Mesendoderm (in vitro differentiated cells): ENCODE measurements at places on chromosomes 7 and 10.

- no peak overlapping the region for H3K4me3 ChIP-seq
- DNase-seq = peak; percentile 51
- no peaks in the 10 kb centered on the region for H3K36me3 ChIP-seq
- no peaks in the 10 kb centered on the region for H3K4me1 ChIP-seq
- H3K27me3 ChIP-seq = peaks cover 34% of the 10 kb centered on the region
These were observed 962 bp upstream of the SLC26A4 start for GRCh38 chr7:107659666-107660065.

DNA sequence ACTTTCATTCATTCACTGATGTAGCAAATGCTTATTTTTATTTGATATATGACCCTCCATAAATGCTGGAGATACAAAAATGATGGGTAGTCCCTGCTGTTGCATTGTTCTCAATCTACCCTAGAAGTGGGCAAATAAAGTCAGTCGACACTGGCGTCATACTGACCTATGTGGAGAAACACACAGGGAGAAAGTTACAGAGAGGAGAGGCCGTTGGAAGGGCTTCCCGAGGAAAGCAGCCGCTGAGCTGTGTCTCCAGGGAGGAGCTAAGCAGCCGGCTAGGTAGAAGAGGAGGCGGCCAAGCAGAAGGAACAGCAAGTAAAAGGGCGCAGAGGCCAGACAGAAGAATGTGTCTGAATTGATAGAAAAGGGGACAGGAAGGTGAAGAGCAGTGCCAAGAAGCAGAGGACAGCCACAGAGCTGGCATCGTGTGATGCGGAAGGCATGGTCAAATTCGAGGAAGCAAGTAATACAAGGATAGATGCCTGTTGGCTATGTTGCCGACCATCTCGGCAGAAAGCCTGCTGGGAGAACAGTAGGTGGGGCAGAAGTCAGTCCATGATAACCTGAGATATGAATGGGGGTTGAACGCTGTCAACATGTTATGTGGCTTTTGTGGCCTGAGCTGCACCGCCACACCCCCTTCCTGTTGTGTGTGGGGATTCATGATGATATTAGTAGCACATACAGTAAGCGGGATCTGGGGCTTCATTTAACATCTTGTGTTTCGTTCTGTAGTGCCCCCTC, 25.9 kb downstream of the ST8SIA6 start:
- peak; percentile 14 for DNase-seq
- no peaks in the 10 kb centered on the region for H3K27me3 ChIP-seq
- H3K27ac ChIP-seq = no peak overlapping the region
- H3K4me3 ChIP-seq = no peak overlapping the region

DNA sequence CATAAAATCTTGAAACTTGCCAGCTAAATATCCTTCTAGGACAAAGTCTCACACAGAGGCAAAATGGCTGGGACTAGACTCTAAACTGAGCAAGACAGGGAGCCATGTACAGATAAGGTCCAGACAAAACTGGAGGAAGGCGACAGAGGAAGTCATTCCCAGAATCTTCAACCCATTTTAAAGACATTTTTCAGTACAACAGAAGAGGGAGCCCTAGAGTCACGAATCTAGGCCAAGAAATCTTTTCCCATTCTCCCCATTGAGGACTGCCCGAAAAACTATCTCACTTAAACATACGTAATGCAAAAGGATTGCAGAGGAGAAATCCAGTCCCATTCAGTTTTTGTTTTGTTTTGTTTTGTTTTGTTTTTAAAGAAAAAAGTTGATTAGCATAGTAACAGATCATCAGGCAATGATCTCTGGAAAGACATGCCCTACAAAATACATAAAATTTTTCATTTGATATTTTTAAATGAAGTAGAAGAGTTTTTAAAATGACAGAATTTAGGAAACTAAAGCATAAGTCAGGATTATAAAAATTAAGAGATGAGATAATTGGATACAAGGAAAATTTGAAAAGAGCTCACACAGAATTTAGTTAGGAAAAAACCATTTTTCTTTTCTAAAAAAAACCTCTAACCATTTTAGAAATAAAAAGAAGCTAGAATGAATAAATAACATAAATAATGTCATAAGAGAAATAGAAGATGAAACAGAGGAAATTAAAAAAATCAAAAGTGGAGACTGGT, 16.9 kb upstream of the PRF1 start:
- no peak overlapping the region for H3K27ac ChIP-seq
- no peaks in the 10 kb centered on the region for H3K4me1 ChIP-seq
- H3K27me3 ChIP-seq = no peaks in the 10 kb centered on the region

DNA sequence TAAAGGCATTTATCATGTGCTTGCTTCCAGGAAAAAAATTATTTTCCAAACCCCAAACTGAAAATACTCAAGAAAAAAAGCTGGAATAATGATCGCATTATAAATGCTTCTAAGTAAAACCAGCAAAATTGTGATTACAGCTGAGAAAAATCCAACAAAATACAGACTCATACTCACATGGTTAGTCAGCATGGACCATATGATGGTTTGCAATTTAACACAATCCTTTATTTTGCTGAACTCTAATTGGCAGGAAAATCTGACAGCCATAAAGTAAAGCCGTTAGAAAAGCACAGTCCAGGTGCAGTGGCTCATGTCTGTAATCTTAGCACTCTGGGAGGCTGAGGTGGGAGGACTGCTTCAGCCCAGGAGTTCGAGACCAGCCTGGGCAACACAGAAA, 59.6 kb downstream of the BRI3 start:
- H3K4me1 ChIP-seq = no peaks in the 10 kb centered on the region
- DNase-seq = no peak
- H3K4me3 ChIP-seq = no peak overlapping the region

DNA sequence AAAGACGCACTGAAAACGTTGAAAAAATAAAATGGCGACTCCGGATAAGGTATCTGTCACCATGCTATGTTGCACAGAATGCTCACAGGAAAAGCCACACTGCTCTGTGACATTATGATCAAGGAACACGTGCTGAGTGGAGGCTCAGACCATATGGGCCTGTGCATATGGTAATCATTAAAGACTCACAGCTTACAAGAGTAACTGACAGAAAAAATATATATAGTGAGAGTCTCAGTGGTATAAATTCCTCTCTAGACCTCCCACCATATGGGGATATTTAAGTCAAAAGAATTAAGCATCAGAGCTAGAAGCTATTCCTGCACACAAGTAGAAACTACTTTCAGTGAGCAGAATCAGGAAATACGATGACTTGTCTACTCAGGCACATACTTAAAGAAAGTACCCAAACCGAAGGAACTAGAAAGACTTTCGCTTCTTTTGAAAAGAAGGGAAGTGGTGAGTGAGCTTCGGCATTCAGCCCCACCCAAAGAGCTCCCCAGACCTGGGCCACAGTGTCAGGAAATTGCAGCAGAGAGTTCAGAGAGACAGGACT, 65.1 kb upstream of the MPP7 start:
- no peak overlapping the region for H3K4me3 ChIP-seq
- no peaks in the 10 kb centered on the region for H3K36me3 ChIP-seq
- no peaks in the 10 kb centered on the region for H3K27me3 ChIP-seq
- no peak overlapping the region for H3K27ac ChIP-seq
- H3K4me1 ChIP-seq = no peaks in the 10 kb centered on the region
- DNase-seq = no peak

DNA sequence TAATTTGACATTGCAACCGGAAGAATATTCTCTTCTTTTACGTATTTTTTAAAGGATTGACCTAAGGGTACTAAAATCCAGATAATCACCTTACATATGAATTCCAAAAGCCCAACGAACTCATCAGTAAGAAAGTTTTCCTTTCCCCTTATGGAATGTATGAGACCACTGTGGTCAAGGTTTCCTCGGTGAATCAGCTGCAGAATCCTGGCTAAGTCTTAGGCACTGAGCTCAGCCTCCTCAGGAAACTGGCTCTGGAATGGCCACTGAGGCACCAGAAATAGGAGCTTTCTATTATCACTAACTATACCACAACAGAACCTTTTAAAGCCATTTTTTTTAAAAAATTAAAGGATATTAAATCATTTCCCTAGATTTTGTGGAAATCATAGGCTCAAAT, 21.0 kb downstream of the SVIL start:
- no peaks in the 10 kb centered on the region for H3K36me3 ChIP-seq
- H3K4me1 ChIP-seq = peaks cover 4% of the 10 kb centered on the region
- no peak overlapping the region for H3K27ac ChIP-seq
- no peak overlapping the region for H3K4me3 ChIP-seq
- DNase-seq = no peak
- H3K27me3 ChIP-seq = no peaks in the 10 kb centered on the region

GRCh38 chr7:68484731-68485130, 1113.5 kb upstream of the AUTS2 start:
- no peaks in the 10 kb centered on the region for H3K36me3 ChIP-seq
- H3K27ac ChIP-seq = no peak overlapping the region
- H3K4me1 ChIP-seq = no peaks in the 10 kb centered on the region
- DNase-seq = no peak
- no peaks in the 10 kb centered on the region for H3K27me3 ChIP-seq

DNA sequence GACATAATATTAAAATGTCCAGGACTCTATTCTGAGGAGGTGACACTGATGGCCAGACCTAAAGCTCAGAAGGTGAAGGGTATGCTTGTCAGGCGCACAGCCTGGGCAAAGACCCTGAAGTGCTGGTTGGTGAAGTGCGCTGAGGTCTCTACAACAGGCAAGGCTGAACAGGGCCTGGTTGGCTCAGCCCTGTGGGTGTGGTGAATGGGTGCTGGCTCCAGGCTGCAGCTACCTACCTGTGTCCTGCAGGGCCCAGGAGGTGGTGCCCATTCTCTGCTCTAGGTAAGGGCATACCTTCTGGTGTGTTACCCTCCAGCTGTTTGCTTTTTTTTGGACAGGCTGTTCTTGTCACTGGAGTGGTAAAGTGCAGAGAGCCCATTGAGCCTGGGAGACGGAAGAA, 85.1 kb downstream of the RAMP3 start:
- H3K27ac ChIP-seq = no peak overlapping the region
- H3K4me1 ChIP-seq = no peaks in the 10 kb centered on the region
- H3K4me3 ChIP-seq = no peak overlapping the region
- DNase-seq = no peak
- H3K27me3 ChIP-seq = no peaks in the 10 kb centered on the region

- no peak overlapping the region for H3K4me3 ChIP-seq
- H3K36me3 ChIP-seq = peaks cover 4% of the 10 kb centered on the region
- no peaks in the 10 kb centered on the region for H3K27me3 ChIP-seq
- no peak overlapping the region for H3K27ac ChIP-seq
- no peaks in the 10 kb centered on the region for H3K4me1 ChIP-seq
These were observed 64.9 kb upstream of the PPIF start for GRCh38 chr10:79282388-79282787.

- H3K27ac ChIP-seq = no peak overlapping the region
- no peak overlapping the region for H3K4me3 ChIP-seq
- no peak for DNase-seq
These were observed 400.5 kb downstream of the IPMK start for GRCh38 chr10:57867241-57867640.

DNA sequence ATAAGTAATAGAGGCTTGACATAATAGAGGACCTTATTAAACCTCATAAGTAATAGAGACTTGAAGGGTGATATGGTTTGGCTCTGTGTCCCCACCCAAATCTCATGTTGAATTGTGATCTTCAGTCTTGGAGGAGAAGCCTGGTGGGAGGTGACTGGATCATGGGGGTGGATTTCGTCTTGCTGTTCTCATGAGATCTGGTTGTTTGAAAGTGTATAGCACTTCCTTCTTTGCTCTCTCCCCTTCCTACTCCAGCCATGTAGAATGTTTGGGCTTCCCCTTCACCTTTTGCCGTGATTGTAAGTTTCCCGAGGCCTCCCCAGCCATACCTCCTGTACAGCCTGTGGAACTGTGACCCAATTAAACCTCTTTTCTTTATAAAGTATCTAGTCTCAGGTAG, 8.6 kb downstream of the KIFBP start:
- H3K4me3 ChIP-seq = no peak overlapping the region
- no peaks in the 10 kb centered on the region for H3K36me3 ChIP-seq
- no peak for DNase-seq

DNA sequence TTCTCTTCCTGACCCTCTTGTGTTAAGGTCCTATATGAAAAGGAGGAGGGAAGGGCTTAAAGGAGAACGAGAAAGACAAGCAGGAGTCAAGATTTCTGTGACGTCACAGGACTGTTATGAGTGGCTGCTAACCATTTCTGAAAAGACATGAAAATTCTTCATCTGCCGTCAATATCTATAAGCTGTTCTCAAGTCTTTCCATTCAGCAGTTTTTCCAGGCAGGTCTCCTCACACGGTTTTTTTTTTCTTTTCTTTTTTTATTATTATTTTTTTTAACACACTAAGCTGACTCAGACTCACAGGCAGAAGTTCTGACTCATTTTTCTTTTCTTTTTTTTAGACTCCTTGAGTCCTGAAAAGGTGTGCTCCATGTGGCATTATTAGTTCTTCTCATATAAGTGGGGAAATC, 72.0 kb downstream of the DGKI start:
- H3K4me3 ChIP-seq = no peak overlapping the region
- H3K36me3 ChIP-seq = no peaks in the 10 kb centered on the region
- no peak for DNase-seq
- no peak overlapping the region for H3K27ac ChIP-seq

DNA sequence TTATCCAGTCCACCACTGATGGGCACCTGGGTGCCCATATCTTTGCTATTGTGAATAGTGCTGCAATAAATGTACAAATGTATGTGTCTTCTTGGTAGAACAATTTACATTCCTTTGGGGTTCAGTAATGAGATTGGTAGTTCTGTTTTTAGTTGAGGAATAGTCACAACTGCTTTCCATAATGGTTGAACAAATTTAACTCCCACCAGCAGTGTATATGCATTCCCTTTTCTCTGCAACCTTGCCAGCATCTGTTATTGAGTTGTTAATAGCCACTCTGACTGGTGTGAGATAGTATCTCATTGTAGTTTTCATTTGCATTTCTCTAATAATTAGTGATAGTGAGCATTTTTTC, 27.8 kb downstream of the COA1 start:
- no peaks in the 10 kb centered on the region for H3K27me3 ChIP-seq
- DNase-seq = no peak
- peaks cover 3% of the 10 kb centered on the region for H3K4me1 ChIP-seq
- H3K27ac ChIP-seq = no peak overlapping the region

DNA sequence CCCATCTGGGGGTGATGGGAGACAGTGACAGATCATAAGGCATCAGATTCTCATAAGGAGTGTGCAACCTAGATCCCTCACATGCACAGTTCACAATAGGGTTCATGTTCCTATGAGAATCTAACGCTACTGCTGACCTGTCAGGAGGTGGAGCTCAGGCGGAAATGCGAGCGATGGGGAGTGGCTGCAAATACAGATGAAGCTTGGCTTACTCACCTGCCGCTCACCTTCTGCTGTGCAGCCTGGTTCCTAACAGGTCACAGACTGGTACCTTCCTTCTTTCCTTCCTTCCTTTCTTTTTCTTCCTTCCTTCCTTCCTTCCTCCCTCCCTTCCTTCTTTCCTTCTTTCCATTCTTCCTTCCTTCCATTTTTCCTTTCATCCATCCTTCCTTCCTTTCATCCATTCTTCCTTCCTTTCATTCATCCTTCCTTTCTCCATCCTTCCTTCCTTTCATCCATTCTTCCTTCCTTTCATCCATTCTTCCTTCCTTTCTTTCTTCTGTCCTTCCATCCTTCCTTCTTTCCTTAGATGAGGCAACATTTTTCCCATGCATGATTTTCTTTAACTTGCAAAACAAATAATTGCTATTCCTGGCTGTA, 370.0 kb upstream of the AUTS2 start:
- H3K27ac ChIP-seq = no peak overlapping the region
- H3K27me3 ChIP-seq = peaks cover 18% of the 10 kb centered on the region
- H3K4me3 ChIP-seq = no peak overlapping the region
- H3K4me1 ChIP-seq = no peaks in the 10 kb centered on the region

- H3K4me3 ChIP-seq = no peak overlapping the region
- DNase-seq = no peak
- no peaks in the 10 kb centered on the region for H3K36me3 ChIP-seq
These were observed 7.9 kb downstream of the HSPB1 start for GRCh38 chr7:76310102-76310957.
